Pancreas (tissue), 10 donors: ENCODE measurements at places on chromosomes 7 and 10. TPM values are rescaled to one million over a fixed set of nuclear protein-coding genes. Genes with fewer than 3 reads are reported as not detected.

The ACTR3C gene
- total RNA-seq: 17.3 TPM

The CUZD1 gene
- total RNA-seq: 734 TPM

The IFIT1 gene
- total RNA-seq: 2.4 TPM

The CCDC3 gene
- 2.7 TPM for total RNA-seq

The HOGA1 gene
- 10.2 TPM for total RNA-seq

The TBX20 gene
- total RNA-seq: not detected

The JCAD gene
- total RNA-seq: 48.2 TPM

DNA sequence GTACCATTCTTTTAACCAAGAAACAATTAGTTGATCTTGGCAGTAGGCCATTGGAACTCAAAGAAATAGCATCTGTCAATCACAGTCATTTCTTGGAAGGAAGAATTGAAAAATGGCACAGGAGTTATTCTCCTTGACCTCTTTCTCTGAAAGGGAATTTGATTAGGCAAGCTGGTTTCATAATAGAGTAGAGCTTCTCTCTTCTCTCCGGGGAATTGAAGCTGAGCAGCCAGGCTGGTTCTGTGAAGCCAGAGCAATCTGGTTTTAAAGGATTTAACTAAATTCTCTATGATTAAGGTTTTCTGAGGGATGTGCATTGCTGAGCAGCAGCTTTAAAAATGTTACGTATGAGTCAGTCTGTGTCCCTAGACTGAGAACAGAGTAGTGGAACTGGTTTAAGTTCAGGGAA is 70.2 kb downstream of the AHCYL2 start:
- no peaks in the 10 kb centered on the region for H3K27me3 ChIP-seq
- no peaks in the 10 kb centered on the region for H3K36me3 ChIP-seq
- H3K27ac ChIP-seq: no peak overlapping the region
- no peaks in the 10 kb centered on the region for H3K4me1 ChIP-seq
- DNase-seq: no peak

- no peak overlapping the region for H3K27ac ChIP-seq
- no peak overlapping the region for H3K4me3 ChIP-seq
- H3K27me3 ChIP-seq: no peaks in the 10 kb centered on the region
These were observed 266.0 kb downstream of the USP6NL start for GRCh38 chr10:11345224-11346054.

GRCh38 chr7:151071032-151071866 is 9.4 kb downstream of the FASTK start:
- H3K4me1 ChIP-seq: no peaks in the 10 kb centered on the region
- no peak overlapping the region for H3K27ac ChIP-seq
- H3K4me3 ChIP-seq: no peak overlapping the region
- H3K36me3 ChIP-seq: peaks cover 3% of the 10 kb centered on the region
- H3K27me3 ChIP-seq: no peaks in the 10 kb centered on the region

DNA sequence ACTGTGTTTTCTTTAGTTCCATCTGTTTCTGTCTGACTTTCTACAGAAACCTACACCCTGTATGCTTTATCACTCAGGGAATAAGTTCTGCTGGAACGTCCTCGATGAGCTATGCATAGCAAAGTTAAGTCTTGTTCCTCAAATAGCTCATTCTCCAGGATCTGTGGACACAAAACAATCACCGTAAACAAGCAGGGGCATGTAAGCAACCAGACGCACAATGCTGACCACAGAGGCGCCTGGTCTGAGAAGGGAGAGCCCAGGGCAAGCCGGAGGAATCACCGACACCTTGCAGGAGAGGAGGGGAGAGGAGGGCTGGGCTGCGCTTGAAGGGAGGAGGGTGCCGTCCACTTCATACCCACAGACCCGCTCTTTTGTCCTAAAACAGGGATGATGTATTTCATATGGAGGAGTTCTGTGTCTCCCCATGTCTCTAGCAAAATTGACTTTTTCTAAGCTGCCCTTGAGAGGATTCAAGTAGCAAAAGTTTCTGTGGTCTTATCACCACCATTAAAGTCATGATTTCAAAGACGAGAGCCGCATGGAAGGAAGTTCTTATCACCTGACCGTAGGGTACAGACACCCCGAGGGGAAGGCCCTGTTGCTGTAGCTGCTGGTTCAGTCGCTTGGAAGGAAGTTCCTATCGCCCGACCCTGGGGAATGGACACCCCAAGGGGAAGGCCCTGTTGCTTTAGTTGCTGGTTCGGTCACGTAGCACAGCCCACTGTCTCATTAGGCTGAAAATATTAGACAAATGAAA is 14.3 kb downstream of the CALML3 start:
- no peak for DNase-seq
- H3K36me3 ChIP-seq: no peaks in the 10 kb centered on the region
- H3K27ac ChIP-seq: no peak overlapping the region
- H3K27me3 ChIP-seq: no peaks in the 10 kb centered on the region
- peaks cover 2% of the 10 kb centered on the region for H3K4me1 ChIP-seq

GRCh38 chr7:112905950-112906349 is 115.8 kb upstream of the TMEM168 start:
- DNase-seq: no peak
- H3K36me3 ChIP-seq: no peaks in the 10 kb centered on the region
- no peak overlapping the region for H3K4me3 ChIP-seq
- H3K27me3 ChIP-seq: no peaks in the 10 kb centered on the region

GRCh38 chr10:69646185-69647060 is 16.4 kb downstream of the FAM241B start:
- H3K27ac ChIP-seq: no peak overlapping the region
- H3K27me3 ChIP-seq: no peaks in the 10 kb centered on the region
- no peak for DNase-seq
- no peak overlapping the region for H3K4me3 ChIP-seq
- no peaks in the 10 kb centered on the region for H3K36me3 ChIP-seq

DNA sequence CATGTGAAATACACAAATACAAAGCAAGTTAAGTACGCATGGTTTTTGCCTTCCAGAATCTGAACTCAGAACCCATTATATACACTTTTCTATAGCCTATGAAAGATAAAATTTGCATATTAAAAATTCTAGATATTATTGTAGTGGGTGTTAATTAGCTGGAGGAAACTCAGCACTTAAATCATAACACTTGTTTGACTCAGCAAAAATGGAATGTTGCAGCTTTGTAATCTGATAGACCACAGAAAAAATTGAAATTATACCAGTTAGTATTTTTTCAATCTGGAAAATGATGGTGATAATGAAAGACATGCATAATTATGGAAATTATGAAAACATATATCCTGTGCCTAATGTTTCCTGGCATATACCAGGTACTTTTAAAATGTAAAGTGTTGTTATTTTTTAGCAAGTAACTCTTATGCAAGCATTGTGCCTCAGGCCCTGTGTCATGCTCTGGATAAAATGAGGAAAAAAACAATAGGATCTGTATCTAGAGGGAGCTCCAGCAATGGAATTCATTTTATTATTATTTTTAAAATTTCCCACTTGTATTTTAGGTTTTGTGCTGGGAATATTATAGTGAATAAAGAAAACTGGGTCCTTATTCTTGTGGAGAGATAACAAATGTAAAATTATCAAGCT is 490.4 kb upstream of the SEMA3A start:
- H3K4me3 ChIP-seq: no peak overlapping the region
- H3K36me3 ChIP-seq: no peaks in the 10 kb centered on the region
- no peaks in the 10 kb centered on the region for H3K4me1 ChIP-seq

DNA sequence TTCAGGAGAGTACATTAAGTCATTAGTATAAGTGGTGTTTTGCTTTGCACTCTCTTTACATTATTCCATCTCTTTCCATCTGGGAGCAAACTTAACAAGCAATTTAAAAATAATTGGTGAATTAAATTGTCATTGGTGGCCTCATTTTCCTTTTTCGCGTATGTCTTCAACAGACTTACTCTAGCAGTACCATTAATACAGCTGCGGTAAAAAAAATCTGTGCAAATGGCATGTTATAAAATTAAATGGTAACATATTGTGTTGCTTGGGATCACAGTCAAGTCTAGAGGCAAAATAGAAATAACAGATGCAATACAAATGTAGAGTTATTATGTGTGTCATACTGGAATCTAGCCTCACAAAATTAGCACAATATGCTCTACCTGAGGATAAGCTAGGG is 322.4 kb downstream of the PCDH15 start:
- H3K27ac ChIP-seq: no peak overlapping the region
- H3K36me3 ChIP-seq: no peaks in the 10 kb centered on the region
- no peak for DNase-seq
- no peaks in the 10 kb centered on the region for H3K4me1 ChIP-seq

DNA sequence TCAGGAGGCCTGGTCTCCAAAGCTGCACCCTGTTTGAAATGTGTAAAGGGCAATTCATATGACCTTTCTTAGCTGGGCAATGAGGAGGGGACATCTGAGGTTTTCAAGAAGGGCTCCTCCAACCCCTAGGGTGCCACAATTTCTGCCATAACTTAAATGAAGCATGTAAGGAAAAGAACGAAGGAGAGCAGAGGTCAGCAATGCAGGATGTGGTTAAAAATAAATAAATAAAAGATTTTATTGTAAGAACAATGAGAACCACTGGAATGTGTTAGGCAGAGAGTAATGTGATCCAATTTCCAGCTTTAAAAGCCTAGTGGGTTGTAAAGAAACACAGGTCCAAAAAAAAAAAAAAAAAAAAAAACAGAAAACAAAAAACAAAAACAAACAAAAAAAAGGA is 673.1 kb downstream of the TNS3 start:
- H3K27ac ChIP-seq: no peak overlapping the region
- no peak overlapping the region for H3K4me3 ChIP-seq
- H3K4me1 ChIP-seq: no peaks in the 10 kb centered on the region
- no peaks in the 10 kb centered on the region for H3K36me3 ChIP-seq

- H3K4me1 ChIP-seq: no peaks in the 10 kb centered on the region
- no peak for DNase-seq
- no peak overlapping the region for H3K4me3 ChIP-seq
- H3K36me3 ChIP-seq: no peaks in the 10 kb centered on the region
- no peaks in the 10 kb centered on the region for H3K27me3 ChIP-seq
These were observed 453.4 kb upstream of the AKR1E2 start for GRCh38 chr10:4372601-4373000.

GRCh38 chr7:30925117-30925516 is 13.5 kb downstream of the AQP1 start:
- DNase-seq: peak; percentile 12
- H3K4me3 ChIP-seq: no peak overlapping the region
- H3K27me3 ChIP-seq: no peaks in the 10 kb centered on the region
- no peaks in the 10 kb centered on the region for H3K4me1 ChIP-seq

DNA sequence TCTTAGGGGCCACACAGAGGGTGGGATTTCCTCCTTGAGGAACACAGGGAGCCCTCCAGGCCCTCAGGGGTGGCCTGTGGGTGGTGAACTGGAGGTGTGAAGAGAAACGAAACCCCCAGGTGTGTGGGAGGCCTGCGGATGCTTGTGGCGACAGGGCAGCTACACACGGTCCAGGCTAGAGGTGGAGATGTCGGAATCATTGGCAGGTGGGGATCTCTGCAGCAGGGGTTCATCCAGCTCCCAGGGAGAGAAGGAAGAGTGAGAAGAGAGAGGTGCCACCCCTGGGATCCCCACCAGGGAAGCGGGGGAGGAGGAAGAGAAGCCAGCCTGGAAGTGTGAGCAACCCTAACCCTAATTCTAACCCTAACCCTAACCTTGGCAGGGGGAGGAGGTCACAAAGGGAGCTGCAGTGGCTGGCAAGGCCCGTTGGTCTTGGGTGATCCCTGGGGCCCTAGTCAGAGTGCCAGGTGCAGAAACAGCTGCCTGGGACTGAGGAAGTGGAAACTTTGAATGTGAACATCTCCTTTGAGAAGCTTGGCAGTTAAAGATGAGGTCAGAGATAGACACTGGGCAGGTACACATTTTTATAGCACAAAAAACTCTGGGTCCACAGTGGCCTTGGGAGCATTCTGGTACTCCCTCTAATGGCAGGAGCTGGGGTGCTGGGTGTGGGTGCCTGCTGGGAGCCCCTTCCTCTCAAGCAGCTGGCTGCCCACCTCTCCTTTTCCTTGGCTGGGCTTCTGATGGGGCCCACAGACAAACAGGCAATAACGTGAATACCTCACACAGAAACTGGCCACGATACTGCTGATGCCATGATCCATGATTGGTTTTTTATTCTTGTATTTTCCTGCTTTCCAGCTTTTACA is 6.8 kb upstream of the AEBP1 start:
- no peak overlapping the region for H3K27ac ChIP-seq
- H3K4me3 ChIP-seq: no peak overlapping the region
- no peaks in the 10 kb centered on the region for H3K27me3 ChIP-seq
- no peaks in the 10 kb centered on the region for H3K36me3 ChIP-seq
- H3K4me1 ChIP-seq: no peaks in the 10 kb centered on the region
- DNase-seq: no peak
